ENCODE measurements at places on chromosomes 11 and 22.

GRCh38 chr11:109902764-109903433 is 190.3 kb upstream of the ZC3H12C start:
- no peak overlapping the region for H3K27ac ChIP-seq
- DNase-seq: no peak
- no peak overlapping the region for H3K4me3 ChIP-seq
- no peaks in the 10 kb centered on the region for H3K27me3 ChIP-seq
- no peaks in the 10 kb centered on the region for H3K36me3 ChIP-seq

GRCh38 chr11:117657794-117658193 is 139.2 kb downstream of the DSCAML1 start:
- H3K27me3 ChIP-seq: peaks cover 72% of the 10 kb centered on the region
- no peak overlapping the region for H3K4me3 ChIP-seq
- no peak overlapping the region for H3K27ac ChIP-seq
- DNase-seq: no peak
- H3K4me1 ChIP-seq: no peaks in the 10 kb centered on the region

DNA sequence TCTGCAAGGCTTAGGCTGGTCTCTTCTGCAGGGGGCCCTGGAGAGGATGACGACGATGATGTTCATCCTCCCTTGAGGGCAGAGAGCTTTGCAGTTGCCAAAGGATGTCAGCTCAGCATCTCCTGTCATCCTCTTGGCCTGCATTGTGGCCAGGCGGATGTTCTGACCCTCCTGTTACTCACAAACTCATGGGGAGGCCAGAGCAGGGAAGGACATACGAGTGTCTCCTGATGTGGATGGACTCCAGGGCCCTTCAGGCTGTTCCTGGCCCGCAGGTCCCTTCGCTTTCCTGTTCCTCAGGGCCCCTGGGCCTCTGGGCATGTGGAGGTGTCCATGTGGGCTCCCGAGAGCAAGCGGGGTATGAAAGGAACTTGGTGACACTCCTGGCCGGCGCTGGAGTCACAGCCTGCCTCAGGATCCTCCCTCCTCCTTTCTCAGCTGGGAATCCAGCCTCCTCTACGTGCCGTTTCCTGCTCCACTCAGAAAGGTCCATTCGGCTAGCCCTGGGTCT is 8.5 kb downstream of the ADORA2A start:
- no peaks in the 10 kb centered on the region for H3K27me3 ChIP-seq
- H3K4me3 ChIP-seq: no peak overlapping the region
- DNase-seq: no peak
- peaks cover 3% of the 10 kb centered on the region for H3K36me3 ChIP-seq

DNA sequence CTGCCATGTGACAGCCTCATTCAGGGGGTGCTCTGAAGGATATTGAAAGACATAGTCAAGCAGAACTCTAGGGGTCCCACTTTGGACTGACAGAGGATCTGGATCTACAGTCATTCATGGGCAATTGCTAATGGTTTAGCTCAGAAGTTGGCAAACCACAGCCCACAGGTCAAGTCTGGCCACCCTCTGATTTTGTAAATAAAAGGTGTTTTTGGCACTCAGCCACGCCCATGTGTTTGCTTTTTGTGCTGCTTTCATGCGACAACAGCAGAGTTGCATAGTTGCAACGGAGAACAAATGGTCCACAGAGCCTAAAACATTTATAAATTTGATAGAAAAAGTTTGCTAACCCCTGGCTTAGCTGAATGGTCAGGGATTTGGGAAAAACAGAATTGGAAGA is 41.7 kb downstream of the RPS6KA4 start:
- H3K4me3 ChIP-seq: no peak overlapping the region
- DNase-seq: no peak
- peaks cover 9% of the 10 kb centered on the region for H3K27me3 ChIP-seq
- peaks cover 15% of the 10 kb centered on the region for H3K4me1 ChIP-seq
- no peak overlapping the region for H3K27ac ChIP-seq
- H3K36me3 ChIP-seq: no peaks in the 10 kb centered on the region

DNA sequence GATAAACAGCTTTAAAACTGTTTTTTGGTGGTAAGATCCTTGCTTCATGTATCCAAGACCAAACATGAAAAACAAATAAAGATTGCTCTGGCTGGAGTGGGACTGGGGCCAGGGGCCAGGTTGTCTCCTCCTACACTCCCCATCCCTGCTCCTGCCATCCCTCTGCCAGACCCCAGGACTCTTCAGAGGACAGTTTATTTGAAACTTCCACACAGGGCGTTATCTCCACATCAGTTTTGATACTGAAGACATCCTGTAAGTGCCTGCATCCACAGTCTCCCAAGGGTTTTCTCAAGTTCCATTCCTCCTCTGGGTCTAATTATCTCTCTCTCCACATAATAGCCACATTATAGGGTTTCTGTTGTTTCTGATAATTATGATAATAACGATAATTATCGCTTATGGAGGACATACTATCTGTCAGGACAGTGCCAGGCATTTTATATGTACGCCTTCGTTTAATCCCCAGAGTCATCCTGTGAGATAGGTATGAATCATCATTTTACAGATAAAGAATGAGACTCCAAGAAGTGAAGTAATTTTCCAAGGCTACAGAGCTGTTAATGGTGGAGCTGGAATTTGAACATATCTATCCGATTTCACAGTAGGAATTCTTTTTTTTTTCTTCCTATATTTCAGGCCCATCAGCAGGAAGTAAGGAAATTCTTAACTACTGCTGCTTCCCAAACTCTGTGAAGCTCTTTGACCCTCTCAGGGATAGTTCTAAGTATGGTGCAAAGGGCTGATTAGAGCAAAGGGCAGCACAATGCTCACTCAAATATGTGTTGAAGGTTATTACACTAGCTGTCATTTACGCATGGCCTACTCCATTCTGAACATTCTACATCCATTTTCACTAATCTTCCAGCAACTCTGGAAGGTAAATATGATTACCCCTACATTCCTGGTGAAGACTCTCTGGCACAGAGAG is 488.0 kb upstream of the CCDC90B start:
- H3K27me3 ChIP-seq: no peaks in the 10 kb centered on the region
- H3K27ac ChIP-seq: no peak overlapping the region
- H3K4me1 ChIP-seq: no peaks in the 10 kb centered on the region
- H3K4me3 ChIP-seq: no peak overlapping the region

DNA sequence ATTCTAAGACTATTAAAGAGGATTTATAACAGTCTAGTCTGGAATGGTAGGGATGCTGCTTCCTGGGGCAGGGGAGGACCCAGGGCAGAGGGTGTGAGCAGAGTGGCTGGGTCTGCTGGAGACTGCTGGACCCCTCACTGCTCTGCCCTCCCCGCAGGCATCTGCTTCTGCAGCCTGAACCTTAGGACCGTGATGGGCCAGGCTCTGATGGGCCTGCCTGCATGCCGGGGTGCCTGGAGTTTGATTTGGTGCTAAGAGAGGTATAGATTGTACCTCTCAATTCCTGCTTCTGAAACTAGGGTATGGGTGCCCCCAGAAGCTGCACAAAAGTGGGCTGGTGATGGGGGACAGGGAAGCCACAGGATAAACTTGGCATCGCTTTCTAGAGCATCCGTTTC is 54.9 kb downstream of the CD82 start:
- H3K36me3 ChIP-seq: peaks cover 4% of the 10 kb centered on the region
- H3K27me3 ChIP-seq: no peaks in the 10 kb centered on the region
- peaks cover 28% of the 10 kb centered on the region for H3K4me1 ChIP-seq
- H3K4me3 ChIP-seq: no peak overlapping the region
- H3K27ac ChIP-seq: no peak overlapping the region

DNA sequence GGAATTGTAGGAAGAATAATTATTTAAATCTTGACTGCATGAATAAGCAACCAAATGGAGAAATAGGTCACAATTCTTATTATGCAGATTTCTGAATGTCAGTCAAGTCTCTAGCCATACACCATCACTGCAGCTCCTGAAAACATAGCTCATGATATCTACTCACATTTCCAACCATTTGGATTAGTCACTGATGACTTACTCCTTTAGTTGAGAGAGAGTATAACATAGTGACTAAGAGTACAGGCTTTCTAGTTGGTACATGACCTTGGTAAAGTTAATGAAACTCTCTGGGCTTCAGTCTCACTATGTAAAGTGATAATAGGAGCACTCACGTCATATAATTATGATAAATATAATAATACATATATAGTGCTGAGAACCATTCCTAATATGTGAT is 265.2 kb downstream of the KCNA4 start:
- no peaks in the 10 kb centered on the region for H3K27me3 ChIP-seq
- H3K27ac ChIP-seq: no peak overlapping the region
- no peak for DNase-seq

DNA sequence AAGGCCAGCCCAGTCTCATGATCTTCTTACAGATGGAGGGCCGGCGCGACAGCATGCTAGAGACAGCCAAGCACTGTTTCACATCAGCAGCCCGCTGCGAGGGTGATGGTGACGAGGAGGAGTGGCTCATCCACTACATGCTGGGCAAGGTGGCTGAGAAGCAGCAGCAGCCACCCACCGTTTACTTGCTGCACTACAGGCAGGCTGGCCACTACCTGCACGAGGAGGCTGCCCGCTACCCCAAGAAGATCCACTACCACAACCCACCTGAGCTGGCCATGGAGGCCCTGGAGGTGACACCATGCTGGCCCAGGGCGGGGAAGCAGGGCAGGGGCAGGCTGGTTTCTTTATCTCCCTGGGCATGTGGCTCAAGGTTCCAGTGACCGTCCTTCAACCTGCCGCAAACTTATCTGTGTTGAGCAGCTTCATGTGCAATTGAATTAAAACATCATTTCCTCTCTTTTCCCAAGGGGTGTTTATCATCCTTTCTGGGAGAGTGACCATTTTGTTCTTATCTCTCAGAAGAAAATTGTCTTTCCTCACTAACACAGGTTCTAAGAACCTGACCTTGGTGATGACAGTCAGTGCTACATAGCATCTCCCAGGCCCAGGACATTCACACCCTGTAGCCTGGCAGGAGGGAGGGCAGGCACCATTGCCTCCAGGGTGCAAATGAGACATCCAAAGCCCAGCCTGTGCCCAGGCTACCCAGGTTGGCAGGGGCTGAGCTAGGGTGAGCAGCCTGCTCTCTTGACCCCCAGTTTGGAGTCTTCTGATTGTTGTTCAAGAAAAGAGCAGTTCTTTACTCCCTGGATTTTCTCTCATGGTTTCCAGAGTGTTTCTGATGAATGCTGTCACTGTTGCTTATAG is 80.7 kb downstream of the CABIN1 start:
- peaks cover 61% of the 10 kb centered on the region for H3K36me3 ChIP-seq
- no peaks in the 10 kb centered on the region for H3K27me3 ChIP-seq
- peaks cover 8% of the 10 kb centered on the region for H3K4me1 ChIP-seq

DNA sequence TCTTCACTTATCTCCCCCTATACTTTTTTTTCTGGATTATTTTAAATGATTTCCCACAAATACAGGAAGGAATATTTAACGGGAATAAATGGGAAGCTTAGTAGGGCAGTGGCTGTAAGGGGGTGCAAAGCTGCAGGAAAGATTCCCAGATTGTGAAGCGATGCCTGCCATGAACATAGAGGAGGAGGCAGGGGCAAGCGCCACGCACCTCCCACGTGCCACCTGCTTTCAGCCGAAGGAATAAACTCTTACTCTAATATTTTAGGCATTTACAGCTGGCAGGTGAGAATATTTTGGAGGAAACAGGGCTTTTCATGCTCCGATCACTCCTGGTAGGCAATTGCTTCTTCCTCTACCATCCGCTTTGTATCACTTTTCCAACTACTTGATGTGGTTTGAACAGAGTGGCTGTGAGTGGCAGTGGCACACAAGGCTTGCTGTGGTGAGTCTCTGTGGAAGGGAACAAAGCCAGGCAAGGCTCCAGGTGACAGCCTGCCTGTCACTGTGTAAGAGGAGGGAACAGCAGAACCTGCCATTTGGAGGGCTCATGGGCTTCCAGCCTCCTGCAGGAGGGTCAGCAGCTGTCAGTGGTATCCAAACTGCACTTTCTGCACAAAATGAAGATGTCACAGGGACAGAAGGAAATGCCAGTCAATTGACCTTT is 54.5 kb upstream of the PLET1 start:
- DNase-seq: no peak
- H3K4me3 ChIP-seq: no peak overlapping the region
- no peaks in the 10 kb centered on the region for H3K27me3 ChIP-seq
- no peaks in the 10 kb centered on the region for H3K4me1 ChIP-seq
- no peaks in the 10 kb centered on the region for H3K36me3 ChIP-seq
- H3K27ac ChIP-seq: no peak overlapping the region

DNA sequence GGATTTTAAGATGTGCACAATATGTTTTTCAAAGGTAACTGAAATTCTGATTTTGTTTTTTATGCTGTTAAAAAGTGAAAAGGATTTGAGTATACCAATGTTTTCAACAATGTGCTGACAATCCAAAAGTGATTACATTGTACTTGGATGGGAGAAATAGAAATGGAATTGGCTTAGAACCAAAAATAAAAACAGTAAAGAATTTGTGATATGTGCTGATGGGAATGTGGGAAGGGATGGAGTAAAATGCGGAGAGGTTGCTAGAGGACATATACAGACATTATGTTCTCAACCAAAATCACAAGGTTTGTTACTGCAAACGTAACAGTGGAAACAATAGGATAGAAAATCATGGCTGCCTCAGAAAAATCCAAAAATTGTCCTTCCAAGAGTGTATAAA is 279.3 kb upstream of the TENM4 start:
- H3K27ac ChIP-seq: no peak overlapping the region
- H3K4me1 ChIP-seq: no peaks in the 10 kb centered on the region
- DNase-seq: no peak
- H3K36me3 ChIP-seq: no peaks in the 10 kb centered on the region

GRCh38 chr22:25496396-25497064 is 67.9 kb upstream of the GRK3 start:
- no peaks in the 10 kb centered on the region for H3K36me3 ChIP-seq
- peaks cover 39% of the 10 kb centered on the region for H3K27me3 ChIP-seq
- DNase-seq: peak; percentile 41

DNA sequence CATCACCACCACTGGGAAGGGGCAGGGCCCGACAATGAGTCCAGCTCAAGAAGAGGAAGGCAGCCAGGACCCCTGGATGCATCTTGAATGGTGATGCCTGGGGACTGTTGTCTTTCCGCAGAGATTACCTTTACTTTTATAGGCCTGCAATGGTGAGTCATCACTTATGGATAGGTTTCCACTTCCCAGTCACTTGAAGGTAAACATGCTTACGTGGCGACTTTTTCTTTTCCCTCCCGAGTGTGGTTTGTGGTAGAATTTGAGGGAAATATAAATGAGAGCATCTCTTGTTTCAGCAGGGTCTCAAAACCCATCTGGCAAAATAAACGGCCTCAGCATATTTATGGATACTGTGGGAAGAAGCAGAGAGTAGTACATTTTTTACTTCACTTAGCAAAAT is at the start of gene MMP13:
Gene MMP13, minus strand, starts transcription at position 109 of the 400 bp plus-strand sequence. Its CDS starts 27 bp downstream, at position 82.
- no peak for DNase-seq
- H3K27ac ChIP-seq: no peak within 1 kb of the TSS
- no peaks in the 10 kb centered on the region for H3K36me3 ChIP-seq
- peaks cover 2% of the 10 kb centered on the region for H3K4me1 ChIP-seq
- no peak within 1 kb of the TSS for H3K4me3 ChIP-seq

GRCh38 chr11:7513234-7514098 is at the start of gene PPFIBP2:
Gene PPFIBP2 (plus strand): TSS chr11:7513999. CDS start chr11:7549476, 35,477 bp downstream.
- no peaks in the 10 kb centered on the region for H3K27me3 ChIP-seq
- H3K27ac ChIP-seq: peak within 1 kb of the TSS; percentile 34
- peaks cover 18% of the 10 kb centered on the region for H3K36me3 ChIP-seq
- peaks cover 12% of the 10 kb centered on the region for H3K4me1 ChIP-seq

GRCh38 chr11:35155677-35156076 is 16.7 kb downstream of the CD44 start:
- H3K36me3 ChIP-seq: peaks cover 6% of the 10 kb centered on the region
- H3K4me1 ChIP-seq: peaks cover 13% of the 10 kb centered on the region
- no peaks in the 10 kb centered on the region for H3K27me3 ChIP-seq
- H3K27ac ChIP-seq: no peak overlapping the region
- no peak overlapping the region for H3K4me3 ChIP-seq

GRCh38 chr22:28441720-28442263 is 237.8 kb downstream of the TTC28 start:
- peaks cover 2% of the 10 kb centered on the region for H3K4me1 ChIP-seq
- no peaks in the 10 kb centered on the region for H3K27me3 ChIP-seq
- peak overlapping the region; percentile 58 for H3K4me3 ChIP-seq
- no peak for DNase-seq

All from mesenchymal stem cell (in vitro differentiated cells and primary cell).